ENCODE measurements at places on chromosomes 1 and 21.

- no peak for DNase-seq
Observed at GRCh38 chr1:221926441-221926840, 184.6 kb upstream of the DUSP10 start.

- DNase-seq: no peak
Observed at GRCh38 chr1:101005871-101006270, 19.7 kb downstream of the DPH5 start.

DNA sequence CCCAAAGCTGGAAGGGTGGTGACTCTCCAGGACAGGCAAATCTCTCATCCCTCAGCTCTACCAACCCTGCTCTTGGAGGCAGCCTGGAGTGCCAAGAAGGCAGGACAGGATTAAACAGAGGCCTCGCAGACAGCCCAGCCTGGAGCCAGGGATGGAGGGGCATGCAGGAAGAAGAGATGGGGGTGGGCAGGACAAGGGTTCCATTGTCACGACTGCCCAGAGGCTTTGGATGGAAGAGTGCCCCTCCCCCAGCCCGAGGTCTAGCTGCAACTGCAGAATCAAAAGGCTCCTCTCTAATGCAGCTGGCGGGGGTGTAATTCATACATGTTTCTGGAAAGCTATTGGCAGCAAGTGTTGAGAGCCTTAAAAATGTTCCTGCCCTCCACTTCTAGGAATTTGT, 8.8 kb downstream of the RAB7B start:
- DNase-seq: no peak

DNA sequence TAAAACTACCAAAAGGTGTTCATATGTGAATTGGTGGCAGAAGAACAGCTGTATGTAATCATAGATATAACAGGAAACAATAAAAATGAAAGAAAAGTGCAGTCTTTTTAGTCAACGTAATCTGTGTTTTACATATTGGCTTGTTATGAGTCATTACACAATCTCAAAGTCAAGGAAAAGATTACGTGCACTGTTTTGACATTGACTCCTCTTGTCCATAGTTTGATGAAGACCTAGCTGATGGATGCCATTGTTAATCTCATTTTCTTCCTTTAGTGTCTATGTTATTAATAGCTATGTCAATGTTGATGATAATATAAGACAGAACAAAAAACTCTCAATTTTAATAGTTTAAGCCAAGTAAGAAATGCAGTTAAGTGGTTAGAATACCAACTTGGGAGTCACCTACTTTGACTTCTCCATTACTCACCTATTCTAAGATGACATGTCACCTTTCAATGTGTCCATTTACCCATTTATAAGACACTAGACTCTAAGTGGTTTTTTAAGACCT, 84.5 kb upstream of the SAMSN1 start:
- DNase-seq: no peak

GRCh38 chr1:223558512-223558911, 107.0 kb downstream of the CAPN8 start:
- no peak for DNase-seq

- no peak for DNase-seq
Observed at GRCh38 chr1:203131548-203132200, 4.1 kb downstream of the ADORA1 start.

DNA sequence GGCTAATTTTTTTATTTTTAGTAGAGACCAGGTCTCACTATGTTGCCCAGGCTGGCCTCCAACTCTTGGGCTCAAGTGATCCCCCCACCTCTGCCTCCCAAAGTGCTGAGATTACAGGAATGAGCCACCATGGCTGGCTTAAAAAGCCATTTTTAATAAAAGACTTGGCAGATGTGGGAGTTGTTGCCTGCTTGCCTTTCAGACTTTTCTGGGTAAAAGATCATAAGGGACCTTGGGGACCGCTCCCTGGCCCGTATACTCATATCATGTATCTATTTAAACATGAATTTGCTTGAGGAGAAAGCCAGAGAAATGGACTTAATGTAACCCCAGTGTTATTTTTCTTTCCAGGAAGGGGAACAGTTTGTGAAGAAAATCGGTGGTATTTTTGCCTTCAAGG, 23.4 kb upstream of the PODN start:
- DNase-seq: no peak

DNA sequence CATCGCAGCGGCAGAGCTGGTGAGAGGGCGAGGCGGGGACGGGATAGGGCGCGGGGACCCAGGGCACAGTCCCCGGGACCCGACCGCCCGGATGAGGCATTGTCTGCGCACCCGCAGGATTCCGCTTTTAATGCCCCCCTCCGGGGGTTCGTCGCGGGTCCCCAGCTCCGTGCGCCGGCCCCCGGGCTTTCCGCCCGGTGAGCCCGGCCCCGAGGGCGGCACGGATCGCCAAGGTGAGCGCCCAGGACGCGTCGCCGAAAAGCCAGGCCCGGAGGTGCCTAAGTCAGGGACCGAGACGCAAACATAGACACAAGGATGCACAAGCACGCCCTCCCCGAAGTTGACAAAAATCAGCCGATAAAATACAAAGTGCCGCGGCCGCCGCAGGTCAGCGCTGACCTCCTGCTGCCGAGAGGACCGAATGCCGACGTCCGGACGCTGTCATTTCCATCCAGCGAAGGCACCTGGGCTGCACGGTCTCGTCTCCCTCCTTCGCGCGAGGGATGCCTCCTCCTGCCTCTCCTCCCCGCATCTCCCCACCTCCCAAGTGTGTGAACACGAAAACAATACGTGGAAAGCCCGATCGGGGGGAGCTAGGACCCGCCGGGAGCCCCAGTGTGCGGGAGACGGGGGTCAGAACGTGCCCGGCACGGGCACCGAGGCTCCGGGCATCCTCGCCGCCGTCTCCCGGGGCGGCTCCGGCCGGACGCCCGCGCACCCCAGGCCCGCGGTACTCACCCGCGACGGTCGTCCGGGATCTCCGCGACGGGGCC, 101.1 kb upstream of the SOD1 start:
- no peak for DNase-seq

DNA sequence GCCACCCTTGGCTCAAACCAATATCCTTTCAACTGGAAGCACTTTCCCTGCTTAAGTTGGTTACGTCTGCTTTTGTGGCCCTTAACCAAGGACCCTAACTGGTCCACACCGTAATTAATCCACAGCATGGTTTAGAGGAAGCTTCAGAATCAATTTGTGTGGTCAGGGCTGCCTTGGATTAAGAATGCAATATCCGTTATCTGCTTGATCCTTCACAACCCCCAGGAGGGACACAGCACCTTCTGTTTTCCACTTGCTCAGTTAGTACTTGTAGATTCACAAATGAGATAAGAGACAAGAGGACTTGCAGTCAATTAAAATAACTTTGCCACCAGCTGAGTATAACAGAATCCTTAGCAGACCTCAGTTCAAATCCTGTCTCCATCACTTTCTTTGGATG, 56.9 kb upstream of the LRP8 start:
- DNase-seq: no peak

GRCh38 chr1:30325999-30326398, 397.4 kb downstream of the MATN1 start:
- no peak for DNase-seq

DNA sequence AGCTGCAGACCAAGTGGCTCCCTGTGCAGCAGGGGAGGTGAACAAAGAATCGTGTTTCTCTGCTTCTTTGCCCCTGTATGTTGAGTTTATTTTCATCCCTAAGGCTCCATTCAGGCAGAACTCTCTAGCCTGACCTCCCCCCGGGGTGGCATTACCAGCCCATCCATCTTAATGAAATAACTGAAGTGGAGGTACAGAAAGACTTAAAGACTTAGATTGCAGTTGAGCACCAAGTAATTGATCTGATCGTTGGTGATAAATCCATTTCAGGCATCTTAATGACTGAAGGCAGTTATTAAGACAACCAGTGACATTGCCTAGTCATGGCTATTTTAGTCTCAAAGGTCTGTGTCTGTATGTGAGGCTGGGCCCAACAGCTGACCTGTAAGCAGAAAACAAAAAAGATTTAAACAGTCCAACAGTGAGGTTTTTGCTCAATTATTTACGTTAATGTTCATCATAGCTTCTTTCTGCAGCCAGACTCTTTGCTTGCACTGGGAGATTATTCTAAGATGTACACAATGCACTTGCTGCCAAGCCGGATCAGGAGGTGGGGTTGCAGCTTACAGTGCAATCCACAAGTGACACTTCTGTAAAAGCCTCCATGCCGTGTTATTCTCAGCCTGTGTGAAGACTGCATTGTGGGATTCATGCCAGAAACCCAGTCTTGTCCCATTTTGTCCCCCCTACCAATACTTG, 363.0 kb upstream of the DUSP10 start:
- no peak for DNase-seq

Data from stimulated activated CD8-positive, alpha-beta memory T cell treated with anti-CD3 and anti-CD28 coated beads, Interleukin-4, amount 100 ng/mL, for 4 hours (primary cell).